Activated T-cell treated with anti-CD3 and anti-CD28 coated beads for 48 hours (primary cell): ENCODE measurements at places on chromosomes 13 and 19.

DNA sequence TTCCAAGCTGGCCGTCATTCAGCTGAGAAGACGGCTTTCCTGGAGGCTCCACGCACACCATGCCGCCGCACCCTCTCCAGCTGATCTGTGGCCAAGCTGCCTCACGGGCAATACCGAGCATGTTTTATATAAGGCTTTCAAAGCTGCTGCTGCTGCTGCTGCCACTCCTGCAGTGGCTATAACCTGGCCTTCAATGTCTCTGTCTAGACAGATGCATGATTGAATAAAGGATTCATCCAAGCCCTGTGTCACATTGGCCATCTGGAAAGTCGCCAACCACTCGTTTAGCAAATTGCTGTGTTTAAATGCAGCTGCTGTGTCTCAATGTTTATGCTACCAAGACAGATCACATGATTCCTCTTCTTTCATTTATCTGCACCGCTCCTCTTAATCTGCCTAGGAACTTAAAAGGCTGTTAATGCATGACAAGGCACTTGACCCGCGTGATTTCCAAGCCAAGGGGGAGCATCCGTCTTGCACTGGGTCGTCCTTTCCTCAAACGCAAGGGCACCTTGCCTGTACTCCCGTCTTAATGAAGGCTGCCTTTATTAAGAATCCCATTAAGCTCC, 114.3 kb downstream of the TEX26 start:
- DNase-seq = no peak

DNA sequence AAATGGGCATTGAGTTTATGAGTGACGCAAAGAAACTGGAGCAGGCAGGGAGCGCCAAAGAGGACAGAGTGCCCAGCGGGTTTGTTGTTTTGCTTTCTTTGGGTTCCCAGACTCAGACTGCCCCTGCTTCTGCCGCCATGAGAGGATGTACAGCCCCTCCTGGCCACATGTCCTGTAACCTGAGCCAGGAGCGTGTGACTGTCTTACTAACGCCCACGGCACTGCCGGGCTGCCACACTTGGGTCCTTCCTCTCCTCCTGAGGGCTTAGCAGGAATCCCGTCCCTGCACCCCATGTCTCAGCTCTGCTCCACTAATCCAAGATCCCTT, 80.5 kb downstream of the GPR12 start:
- DNase-seq = no peak

GRCh38 chr19:35056513-35057063, 15.1 kb downstream of the HPN start:
- no peak for DNase-seq

DNA sequence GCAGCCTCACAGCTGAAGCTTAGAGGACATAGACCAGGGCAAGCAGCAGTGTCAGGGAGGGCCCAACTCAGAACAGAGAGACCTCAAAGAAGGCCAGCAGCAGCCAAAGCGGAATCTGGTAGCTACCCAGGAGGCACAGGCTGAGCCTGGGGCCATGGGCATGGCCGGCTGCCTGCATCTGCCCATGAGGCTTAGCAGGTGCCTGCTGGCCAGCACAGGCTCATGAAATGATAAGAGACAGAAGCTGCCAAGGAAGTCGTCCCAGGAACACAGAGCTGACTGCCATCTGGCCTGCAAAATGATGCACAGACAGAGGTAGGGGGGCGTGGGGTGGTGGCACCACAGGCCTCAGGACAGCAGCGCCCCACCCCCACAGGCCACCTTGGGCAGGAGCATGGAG, 29.2 kb downstream of the TUBA3C start:
- DNase-seq = no peak

DNA sequence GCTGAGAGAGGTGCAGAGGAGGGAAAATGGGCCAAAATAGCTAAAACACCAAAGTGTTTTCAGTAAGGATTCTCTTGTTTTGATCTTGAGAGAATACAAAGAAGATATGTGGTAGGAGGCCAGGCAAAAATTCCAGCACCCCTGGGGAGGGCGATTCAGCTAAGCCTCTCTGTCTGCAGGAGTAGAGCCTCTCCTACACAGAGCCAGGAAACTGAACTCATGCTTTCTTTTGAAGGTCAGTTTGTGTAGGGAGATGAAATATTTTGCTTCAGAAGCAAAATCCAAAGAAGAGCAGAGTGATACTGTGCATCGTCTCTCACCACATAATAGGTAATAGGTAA, 565.0 kb downstream of the FGF9 start:
- DNase-seq = no peak
